ENCODE measurements at places on chromosomes 6 and 20. TPM values are rescaled to one million over a fixed set of nuclear protein-coding genes. Genes with fewer than 3 reads are reported as not detected.

SMLR1 gene
- not detected for total RNA-seq

PROCR gene
- 134 TPM for total RNA-seq

RSPH3 gene
- 4.3 TPM for total RNA-seq

SLC2A10 gene
- not detected for total RNA-seq

WFDC8 gene
- total RNA-seq = not detected

HEY2 gene
- not detected for total RNA-seq

THEMIS gene
- not detected for total RNA-seq

PNLDC1 gene
- 0.06 TPM for total RNA-seq

BPIFA1 gene
- total RNA-seq = not detected

SLC17A3 gene
- total RNA-seq = 1.1 TPM

SYCP2L gene
- 3.3 TPM for total RNA-seq

TTK gene
- total RNA-seq = 17.1 TPM

OR12D3 gene
- total RNA-seq = not detected

CST7 gene
- total RNA-seq = not detected

MEP1A gene
- total RNA-seq = not detected

CST1 gene
- total RNA-seq = 1.1 TPM

CLVS2 gene
- 0.14 TPM for total RNA-seq

WFDC5 gene
- not detected for total RNA-seq

OTOR gene
- not detected for total RNA-seq

LIME1 gene
- total RNA-seq = 10.4 TPM

SIRPB2 gene
- 0.06 TPM for total RNA-seq

SIRPD gene
- total RNA-seq = not detected

EYS gene
- total RNA-seq = 0.19 TPM

TMC2 gene
- not detected for total RNA-seq

EYA2 gene
- 3.3 TPM for total RNA-seq

ATRN gene
- 22.7 TPM for total RNA-seq

LCA5 gene
- total RNA-seq = 1.0 TPM

GINS1 gene
- 32.5 TPM for total RNA-seq

OGFR gene
- total RNA-seq = 45.0 TPM

SYNJ2 gene
- 47.2 TPM for total RNA-seq

SYTL3 gene
- 0.98 TPM for total RNA-seq

MYCT1 gene
- total RNA-seq = 0.03 TPM

IP6K3 gene
- 0.14 TPM for total RNA-seq

ZNFX1 gene
- total RNA-seq = 21.7 TPM

PRRC2A gene
- 87.3 TPM for total RNA-seq

TEAD3 gene
- 4.1 TPM for total RNA-seq

MYL9 gene
- 20.2 TPM for total RNA-seq

B3GALT4 gene
- total RNA-seq = 0.93 TPM

KCNQ2 gene
- total RNA-seq = 0.81 TPM

GATA5 gene
- total RNA-seq = 0.75 TPM

FAM184A gene
- not detected for total RNA-seq

ALDH8A1 gene
- 0.16 TPM for total RNA-seq

PPP2R5D gene
- 27.5 TPM for total RNA-seq

AHCY gene
- 331 TPM for total RNA-seq

PLAGL1 gene
- total RNA-seq = 7.7 TPM

TNFAIP3 gene
- 12.6 TPM for total RNA-seq

BNIP5 gene
- total RNA-seq = not detected

GOPC gene
- total RNA-seq = 18.9 TPM

ANKEF1 gene
- 7.8 TPM for total RNA-seq

FAM83B gene
- 0.09 TPM for total RNA-seq

BLCAP gene
- 49.5 TPM for total RNA-seq

ESR1 gene
- not detected for total RNA-seq

HLA-DQB2 gene
- total RNA-seq = not detected

KCNK5 gene
- total RNA-seq = 1.2 TPM

ZBTB46 gene
- 0.66 TPM for total RNA-seq

All from A549 treated with CORT108297 at 1 μM for 4 hours (cell line).